ENCODE measurements at places on chromosomes 16 and 17.

- DNase-seq, result no peak
Measured at GRCh38 chr16:25012525-25012991, 2.6 kb downstream of the ARHGAP17 start.

GRCh38 chr16:53080345-53081031, 25.7 kb downstream of the CHD9 start:
- no peak for DNase-seq

GRCh38 chr17:82287868-82288801, 14.6 kb upstream of the CSNK1D start:
- no peak for DNase-seq

DNA sequence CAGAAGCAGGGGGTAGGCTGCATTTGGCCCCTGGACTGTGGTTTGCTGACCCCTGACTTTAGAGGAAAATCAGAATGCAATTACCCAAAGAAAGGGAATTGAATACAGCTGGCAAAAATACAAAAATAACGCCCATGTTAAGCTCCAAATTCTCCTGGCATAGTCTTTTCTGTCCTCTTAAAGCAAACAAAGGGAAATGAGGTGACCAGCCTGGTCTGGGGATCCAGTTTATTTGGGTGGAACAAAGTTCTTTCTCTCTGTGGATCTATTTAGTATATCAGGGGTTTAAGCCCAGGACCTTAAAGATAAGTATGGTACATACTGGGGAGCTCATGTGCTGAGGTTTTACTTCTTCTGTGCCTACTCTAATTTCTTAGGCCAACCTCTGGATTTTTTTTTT, 23.5 kb downstream of the DNAJA2 start:
- no peak for DNase-seq

GRCh38 chr16:7921345-7921744, 588.7 kb downstream of the RBFOX1 start:
- DNase-seq, result no peak

DNA sequence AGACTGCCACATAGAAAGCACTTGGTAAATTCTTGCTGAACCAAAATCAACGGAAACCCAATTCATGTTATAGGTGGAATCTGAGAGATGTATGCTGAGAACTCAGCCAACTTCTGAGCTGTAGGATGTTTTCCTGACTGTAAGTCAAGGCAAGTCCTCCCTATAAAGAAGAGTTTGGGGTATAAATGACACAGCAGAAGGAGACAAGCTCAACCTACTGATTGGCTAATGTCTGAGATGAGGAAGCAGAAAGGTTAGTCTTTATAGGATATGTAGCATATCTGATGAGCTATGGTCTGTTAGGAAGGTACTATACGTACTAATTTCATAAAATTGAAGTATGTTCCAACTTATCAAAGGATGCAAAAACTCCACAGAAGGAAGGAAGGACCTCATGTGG, 99.5 kb downstream of the XYLT1 start:
- no peak for DNase-seq

GRCh38 chr16:58121132-58121531, 8.0 kb downstream of the CFAP20 start:
- no peak for DNase-seq

DNA sequence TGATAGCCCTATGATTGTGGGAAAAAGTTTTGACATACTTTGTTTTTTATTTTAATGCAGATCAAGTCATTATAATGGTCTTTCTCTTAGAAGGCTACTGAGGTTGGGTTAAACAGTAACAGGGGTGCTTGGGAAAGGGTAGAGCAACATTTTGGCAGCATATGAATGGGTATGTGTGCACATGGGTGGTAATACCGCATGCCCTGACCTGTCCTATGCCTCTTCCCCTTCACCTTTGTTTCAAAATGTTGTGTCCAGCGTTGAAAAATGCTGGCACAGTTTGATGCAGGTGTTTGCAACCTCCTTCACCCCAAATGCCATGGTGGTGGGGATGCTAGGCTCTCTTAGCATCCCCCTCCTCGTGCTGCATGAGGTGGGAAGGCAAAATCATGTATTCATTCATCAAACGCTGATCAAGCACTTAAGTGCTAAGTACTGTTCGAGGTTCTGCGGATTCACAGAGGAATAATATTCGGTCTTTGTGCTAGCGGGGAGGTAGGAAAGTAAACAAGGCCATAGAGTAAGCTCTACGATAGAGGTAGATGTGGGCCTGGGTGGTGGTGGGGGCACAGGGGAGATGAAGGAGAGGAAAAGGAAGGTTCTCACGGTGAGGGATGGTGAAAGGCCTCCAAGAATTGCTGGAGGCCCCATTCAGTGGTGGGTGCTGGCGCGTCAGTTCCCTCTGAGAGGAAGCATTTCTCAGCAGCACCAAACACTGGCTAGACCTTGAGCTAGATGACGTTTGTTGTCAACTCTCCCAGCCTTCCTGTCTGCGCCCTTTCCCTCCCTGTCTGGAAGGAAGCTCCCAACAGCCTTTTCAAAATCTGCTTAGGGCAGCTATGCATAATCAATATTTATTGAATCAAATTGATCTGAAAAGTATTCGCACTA, 13.3 kb upstream of the MARCHF10 start:
- no peak for DNase-seq

DNA sequence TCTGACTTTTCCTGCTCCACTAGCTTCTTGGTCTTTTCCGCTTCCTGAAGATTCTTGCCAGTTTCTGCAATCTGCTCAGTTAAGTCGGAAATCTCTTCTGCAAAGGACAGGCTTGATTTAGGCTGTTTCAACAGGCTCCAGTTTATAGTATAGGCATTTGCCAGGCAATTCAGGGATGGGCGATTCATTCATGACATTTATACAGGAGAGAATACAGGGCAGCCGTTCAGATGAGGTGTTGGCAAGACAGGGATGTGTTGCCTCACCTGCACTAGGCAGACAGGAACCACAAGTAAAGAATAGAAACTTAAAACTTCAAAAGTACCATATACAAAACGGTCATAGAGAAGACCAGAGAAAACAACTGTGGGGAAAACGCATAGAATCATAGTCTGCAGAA, 61.7 kb downstream of the MYH13 start:
- DNase-seq, result no peak

DNA sequence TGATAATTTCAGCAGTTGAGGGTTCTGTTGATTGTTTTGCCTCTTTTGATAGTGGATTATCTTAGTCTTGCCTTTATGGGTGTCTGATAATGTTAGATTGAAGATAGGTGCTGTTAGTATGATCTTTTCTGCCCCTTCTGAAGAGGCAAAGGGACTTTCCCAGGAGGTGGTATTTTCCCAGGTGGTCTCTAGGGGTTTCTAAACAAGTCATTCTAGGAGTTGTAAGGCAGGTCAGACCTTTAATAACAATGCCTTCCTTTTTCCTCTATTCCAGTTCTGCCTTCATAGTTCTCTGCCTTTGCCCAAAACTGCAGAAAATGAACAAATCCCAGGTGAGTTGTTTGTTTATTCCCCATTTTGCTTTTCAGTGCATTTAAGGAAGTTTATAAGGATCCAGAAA, 4.3 kb downstream of the ZFP1 start:
- no peak for DNase-seq

DNA sequence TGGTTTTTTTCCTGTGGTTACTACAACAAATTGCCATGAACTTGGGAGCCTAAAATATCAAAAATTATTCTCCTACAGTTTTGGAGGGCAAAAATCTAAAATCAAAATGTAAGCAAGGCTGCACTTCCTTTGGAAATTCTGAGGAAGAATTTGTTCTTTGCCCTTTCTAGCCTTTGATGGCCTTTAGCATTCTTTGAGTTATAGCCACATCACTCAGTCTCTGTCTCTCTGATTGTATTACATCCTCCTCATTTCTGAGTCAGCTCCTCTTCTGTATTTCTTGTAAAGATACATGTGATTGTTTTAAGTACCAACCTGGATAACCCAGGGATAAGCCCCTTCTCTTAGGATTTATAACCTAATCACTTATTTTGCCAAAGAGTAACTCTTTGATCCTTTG, 282.0 kb downstream of the BCAS3 start:
- no peak for DNase-seq

DNA sequence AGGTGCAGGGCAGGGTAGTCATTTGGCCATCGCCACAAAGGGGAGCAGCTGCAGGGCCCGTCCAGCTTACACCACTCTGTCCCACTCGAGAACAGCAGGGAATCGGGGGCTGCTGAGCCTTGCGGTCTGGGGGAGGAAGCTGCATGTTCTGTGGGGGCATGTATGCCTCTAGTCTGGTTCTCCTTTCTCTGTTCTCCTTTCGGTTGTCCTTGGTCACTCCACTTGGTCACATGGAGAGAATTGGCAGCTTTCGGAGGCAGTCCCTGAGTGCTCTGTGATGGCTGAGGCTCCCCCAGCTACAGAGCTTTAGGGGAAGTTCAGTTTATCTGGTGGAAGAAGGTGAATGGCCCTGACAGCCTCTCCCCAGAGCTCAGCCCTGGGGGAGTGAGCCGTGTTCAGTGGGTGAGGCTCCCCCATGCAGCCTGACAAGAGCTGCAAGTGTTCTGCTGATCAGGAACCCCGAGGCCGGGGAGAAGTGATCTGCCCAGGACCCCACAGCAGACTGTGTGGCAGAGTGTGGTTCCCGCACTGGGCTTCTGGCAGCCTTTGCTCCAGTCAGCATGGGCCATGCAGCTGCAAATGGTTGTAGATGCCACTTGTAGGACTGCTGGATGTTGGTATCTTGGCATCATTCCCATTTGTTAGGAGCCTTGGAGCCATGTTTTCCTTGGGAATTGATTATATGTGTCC, 22.3 kb upstream of the SMPD3 start:
- DNase-seq, result no peak

- DNase-seq, result no peak
Measured at GRCh38 chr17:83159204-83160049, 80.0 kb downstream of the METRNL start.

GRCh38 chr16:14641926-14642325, 9.2 kb downstream of the BFAR start:
- no peak for DNase-seq

GRCh38 chr16:53565296-53565863, 62.4 kb upstream of the AKTIP start:
- no peak for DNase-seq

GRCh38 chr16:73878611-73879010, 418.0 kb upstream of the PSMD7 start:
- DNase-seq, result no peak

DNA sequence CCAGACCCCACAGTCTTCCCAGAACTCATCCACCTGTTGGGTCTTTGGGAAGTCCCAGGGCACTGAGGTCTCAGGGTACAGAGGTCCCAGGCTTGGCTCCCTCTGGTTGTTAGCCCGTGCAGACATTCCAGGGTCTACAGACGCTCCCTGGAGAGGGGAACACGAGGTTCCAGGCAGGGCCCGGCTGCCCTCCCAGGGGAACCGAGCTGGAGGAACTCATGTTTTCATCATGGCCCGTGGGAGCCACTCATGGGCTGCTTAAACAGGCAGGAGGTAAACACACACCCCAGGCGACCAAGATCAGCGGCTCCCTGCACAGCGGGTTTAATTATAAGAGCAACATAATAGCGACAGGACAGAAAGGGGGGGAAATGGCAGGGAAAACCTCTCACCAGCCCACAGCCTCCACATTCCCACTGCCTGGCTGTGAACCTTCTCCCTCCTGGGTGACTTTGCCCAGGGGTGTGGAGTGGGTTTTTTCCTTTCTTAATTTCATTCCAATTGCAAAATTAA, 36.5 kb downstream of the TRARG1 start:
- no peak for DNase-seq

- DNase-seq, result no peak
Measured at GRCh38 chr17:48498164-48498850, 32.5 kb downstream of the HOXB1 start.

GRCh38 chr17:41910701-41911391, 7.9 kb downstream of the ACLY start:
- no peak for DNase-seq

GRCh38 chr16:81599034-81599744, 154.6 kb downstream of the CMIP start:
- DNase-seq, result no peak

- no peak for DNase-seq
Measured at GRCh38 chr17:6661464-6661848, 9.9 kb downstream of the C17orf100 start.

GRCh38 chr16:6946802-6947201, 385.8 kb upstream of the RBFOX1 start:
- DNase-seq, result no peak

GRCh38 chr17:67386965-67387551, 10.0 kb downstream of the PITPNC1 start:
- no peak for DNase-seq

- no peak for DNase-seq
Measured at GRCh38 chr16:54066451-54067105, 220.0 kb downstream of the IRX3 start.

DNA sequence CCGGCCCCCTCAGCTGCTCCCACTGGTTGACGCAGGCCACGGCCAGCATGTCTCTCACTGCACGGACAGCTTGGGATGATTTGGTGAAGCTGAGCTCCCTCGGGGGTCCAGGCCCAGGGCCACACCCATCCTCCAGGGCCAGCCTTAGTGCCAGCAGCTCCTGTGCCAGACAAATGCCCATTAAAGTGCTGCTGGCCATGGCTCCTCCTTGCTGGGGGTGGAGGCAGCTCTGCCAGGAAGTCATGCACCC, 2.5 kb downstream of the TRIM47 start:
- DNase-seq, result no peak

GRCh38 chr17:61718022-61718421, 127.0 kb upstream of the NACA2 start:
- no peak for DNase-seq

DNA sequence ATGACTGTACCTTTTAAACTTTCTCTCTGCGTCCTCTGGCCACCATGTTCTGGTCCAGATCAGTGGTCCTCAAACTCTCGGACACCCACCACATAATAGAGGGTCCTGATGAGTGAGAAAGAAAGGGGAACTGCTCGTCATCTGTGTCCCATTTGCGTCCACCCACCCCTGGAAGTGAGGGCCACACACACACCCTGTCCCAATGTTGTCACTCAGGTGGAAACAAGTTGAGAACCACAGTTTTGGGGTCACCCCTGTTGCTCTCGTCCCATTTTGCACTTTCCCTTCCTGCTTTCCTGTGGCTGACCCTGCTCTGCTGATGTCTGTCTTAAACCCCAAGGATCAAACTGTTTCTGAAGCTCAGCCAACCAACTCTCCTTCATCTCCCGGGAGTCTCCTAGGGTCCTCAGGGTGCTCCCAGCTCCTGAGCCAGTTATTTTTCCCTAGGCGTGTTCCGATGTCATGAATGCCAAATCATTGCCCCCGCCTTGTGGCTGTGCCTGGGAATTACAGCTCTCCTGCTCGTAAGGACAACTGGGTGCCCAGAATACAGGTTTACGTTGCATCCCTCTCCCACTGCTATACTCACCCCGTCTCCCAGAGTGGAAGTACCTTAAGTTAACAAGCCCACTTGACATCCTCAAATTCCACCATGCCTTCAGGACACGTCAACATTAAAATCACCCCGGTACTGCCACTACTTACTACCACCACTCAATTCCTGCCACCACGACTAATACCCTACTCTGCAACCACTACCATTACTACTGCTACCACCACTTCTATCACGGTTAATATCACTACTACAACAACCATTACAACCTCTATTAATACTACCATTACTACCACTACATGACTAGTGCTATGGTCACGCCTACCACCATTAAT, 26.0 kb upstream of the HNF1B start:
- no peak for DNase-seq

GRCh38 chr16:85617948-85618347, 4.8 kb downstream of the GSE1 start:
- DNase-seq, result no peak

GRCh38 chr17:69050999-69051775, 9.5 kb downstream of the ABCA9 start:
- no peak for DNase-seq
